Heart right ventricle (tissue), 16 donors: ENCODE measurements at places on chromosomes 3 and 15.

GRCh38 chr3:72171463-72171881 lies 386.5 kb upstream of the PROK2 start:
- no peak for DNase-seq

- no peak for DNase-seq
Measured at GRCh38 chr15:65893060-65893459, 23.8 kb downstream of the RAB11A start.

DNA sequence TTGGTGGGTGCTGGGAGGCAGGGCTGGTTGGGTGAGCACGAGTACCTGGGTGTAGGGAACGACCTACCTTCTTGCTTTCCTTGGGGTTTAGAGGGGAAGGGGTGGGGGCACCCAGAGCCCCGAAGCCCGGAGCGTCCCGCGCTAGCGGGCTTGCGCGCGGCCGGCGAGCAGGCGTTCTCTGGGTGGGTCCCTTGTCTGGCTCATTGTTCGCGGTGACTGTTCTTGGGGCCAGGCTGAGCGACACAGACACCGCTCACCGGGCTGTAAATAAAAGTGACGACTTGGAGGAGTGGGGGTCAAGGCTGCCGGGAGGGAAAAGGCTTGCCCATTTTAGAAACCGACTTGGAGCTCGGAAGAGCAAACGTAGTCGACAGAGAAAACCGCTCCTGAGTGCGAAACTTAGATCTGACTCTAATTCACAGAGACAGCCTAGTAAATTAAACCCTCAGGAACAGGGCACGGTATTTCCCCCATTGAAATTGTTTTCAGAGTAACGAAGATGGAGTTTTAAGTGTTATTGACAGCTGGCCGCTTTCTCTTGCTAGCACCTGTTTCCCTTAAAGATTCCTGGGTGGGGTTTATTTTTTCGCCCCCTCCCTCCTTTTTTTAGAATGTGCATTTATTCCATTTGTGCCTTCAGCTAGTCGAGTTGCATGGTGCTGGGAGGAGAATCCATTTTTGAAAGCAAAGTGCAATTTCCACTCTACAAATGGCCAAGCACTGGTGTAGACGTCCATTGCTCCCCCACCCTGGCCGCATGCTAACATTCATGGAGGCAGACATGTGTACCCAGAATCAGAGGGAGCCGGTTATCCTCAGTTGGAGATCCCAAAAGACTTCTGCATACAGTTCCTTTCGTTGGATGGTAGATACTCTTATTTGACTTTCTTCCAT lies 532.1 kb upstream of the SEMA6D start:
- DNase-seq, result no peak

- DNase-seq, result no peak
Measured at GRCh38 chr3:56173601-56174000, 294.7 kb downstream of the ERC2 start.

DNA sequence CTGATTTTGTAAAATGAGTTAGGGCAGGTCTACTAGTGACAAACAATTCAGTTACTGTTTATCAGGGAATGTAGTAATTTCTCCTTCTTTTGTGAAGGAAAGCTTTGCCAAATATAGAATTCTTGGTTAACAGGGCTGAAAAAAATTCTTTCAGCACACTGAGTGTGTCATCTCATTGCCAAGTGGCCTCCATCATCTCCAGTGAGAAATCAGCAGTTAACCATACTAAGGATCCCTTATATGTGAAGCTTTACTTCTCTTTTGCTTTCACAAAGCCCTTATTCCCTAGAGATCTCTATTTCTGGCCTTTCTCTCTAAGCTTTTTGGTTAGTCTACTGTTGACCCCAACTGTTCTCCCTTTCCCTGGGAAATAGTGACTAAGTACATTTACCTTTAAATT lies 269.1 kb downstream of the SCAPER start:
- DNase-seq, result no peak

DNA sequence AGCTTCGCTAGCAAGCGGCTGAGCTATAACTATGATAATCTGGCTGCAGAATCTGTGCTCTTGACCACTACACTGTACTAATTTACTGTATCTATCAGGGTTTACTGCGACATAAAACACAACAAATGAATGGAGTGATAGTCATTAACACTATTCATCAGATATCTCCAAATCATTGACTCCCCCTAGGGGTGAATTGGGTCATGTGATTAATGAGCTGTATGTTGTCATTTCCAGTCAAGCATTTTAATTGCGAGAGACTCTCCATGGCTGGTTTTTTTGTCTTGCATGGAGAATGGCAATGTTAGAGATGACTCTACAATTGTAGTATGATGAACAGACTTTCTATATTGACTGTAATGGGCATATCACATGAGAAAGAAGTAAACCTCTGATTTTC lies 10.5 kb upstream of the TM4SF18 start:
- DNase-seq, result no peak

- no peak for DNase-seq
Measured at GRCh38 chr3:24270204-24270691, 224.4 kb downstream of the THRB start.
